AG08395 (cell line): ENCODE measurements at places on chromosomes 11 and 22.

DNA sequence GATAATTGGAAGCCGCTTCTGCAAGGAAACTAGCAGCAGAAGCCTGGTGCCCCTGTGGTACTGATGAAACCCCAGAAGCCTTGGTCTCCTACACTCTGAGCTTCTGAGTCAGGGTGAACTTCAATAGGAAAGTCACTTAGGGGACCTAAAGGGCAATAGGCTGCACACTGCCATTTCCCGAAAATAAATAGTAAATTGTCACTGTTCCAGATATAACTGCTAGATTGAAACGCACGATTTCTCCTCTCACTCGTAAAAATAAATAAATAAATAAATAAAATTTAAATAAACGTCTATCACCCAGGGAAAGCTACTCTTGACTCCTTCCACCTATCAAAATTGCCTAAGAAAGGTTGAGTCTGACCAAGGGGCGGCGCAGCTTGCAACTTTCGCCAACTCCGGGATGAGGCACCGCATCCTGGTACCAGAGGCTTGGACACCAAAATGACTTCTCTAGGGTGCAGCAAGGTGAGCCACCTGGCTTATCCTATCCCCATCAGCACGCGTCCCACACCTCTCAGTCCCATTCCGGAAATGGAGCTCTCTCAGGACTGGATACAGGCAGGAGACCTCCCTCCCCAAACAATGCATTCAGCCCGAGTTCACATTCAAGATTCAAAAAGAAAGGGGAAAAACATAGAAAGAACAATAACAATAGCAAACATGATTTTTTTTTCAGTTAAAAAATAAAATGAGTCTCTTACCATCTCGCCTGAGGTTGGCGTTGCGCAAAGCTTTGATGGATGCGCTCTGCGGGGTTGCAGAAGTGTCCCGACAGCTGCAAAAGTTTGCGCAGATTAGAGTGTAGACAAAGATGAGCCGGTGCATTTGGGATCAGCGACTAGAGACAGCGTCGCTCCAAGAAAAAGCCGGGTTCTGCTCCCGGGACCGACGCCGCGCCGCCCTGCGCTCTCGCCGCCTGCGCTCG lies 583 bp downstream of the PDGFD start:
- no peak for DNase-seq

DNA sequence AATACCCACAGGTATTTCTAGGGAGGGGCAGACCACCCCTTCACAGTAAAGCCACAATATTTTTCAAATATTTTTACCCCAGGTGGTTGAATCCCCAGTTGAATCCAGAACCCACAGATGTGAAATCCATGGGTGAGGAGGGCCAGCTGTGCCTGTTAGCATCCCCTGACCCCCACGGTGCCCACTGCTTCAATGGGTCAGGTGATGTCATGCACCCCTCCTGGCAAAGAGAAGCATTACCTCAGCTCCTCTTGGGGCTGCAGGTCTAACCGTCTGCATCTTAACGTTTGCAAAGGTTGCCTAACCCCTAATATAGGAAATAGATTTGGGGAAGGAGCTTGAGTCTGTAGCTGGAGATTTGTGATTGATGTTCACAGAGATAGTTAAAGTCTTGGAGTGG lies 24.7 kb upstream of the IL17RA start:
- DNase-seq: no peak

DNA sequence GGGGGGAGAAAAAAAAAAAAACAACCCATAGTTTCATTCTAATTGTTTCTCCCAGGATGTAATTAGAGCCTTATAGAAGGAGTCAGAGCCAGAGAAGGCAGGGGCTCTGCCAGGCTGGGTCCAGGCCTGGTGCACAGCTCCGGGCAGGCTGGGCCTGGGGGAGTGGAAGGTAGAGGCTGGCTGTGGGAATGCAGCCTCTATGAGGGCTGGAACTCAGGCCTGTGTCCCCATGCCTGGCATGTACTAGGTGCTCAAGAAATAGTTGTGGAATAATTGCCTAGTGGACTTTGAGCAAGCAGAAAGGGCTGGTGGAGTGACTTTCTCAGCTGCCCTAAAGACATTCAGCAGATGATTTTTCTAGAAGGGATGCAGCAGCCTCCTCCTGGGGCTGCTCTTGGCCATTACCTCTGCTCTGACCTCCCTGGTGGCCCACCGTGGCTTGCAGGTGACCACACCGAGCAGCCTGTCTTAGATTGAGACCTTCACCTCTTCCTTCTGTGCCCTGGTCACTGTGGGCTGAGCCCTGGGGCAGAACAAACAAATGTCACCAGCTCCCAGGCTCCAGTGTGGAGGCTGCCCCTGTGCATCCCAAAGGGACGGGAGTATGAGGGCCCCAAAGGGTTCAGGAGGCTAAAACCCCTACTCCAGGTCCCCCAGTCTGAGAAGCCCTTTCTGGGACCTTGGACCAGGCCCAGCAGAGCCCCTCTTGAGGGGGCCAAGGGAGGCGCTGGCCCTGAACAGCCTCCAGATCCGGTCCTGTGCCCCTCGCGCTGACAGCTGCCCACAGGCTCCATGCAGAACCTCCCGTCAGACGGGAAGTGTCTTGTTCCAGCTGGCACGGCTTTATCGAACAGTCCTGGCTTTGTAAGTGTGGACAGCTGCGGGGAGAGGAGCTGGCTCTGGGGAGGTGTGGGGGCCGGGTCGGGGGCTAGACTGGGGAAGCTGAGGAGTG lies 18.8 kb downstream of the MYEOV start:
- no peak for DNase-seq

GRCh38 chr11:31114442-31114841 lies 255.1 kb downstream of the DCDC1 start:
- no peak for DNase-seq

DNA sequence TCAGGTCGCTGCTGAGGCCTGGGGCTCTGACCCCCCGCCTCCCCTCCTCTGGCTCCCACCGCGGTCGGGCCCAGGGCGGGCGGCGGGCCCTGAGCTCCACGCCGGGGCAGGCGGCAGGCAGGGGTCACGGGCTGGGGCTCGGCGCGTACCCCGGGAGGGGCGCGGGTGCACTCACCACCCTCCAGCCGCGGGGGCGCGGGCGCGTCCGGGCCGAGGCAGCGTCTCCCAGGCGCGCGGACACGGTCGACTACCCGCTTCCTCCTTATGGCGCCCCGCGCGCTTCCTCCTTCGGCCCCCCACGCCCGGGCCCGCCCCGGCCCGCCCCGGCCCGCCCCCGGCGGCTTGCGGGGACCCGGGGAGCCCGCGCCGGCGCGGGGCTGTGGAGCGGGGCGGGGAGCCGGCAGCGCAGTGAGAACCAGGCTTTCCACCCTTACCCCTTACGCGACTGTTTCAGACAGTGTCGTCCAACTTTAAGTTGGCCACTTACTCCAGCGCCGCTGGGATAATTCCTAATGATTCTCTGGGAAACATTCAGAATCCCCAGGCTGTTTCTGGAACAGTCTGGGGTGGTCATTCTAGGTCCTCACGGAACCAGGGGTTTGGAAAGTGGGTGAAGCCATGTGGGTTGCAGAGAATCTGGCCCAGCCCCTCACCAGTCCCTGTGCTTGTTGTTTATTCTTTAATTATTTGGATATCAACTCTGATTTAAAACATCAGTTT lies at the start of gene BID:
Gene BID, minus strand, starts transcription at position 264 of the 720 bp plus-strand sequence. CDS start 24,353 bp downstream, outside the sequence.
- DNase-seq: peak; percentile 58

GRCh38 chr11:121566279-121567168 lies 113.8 kb upstream of the SORL1-AS1 start:
- no peak for DNase-seq

GRCh38 chr22:38309614-38310517 lies 7.4 kb downstream of the CSNK1E start:
- DNase-seq: no peak

GRCh38 chr11:8707541-8708191 lies 25.1 kb downstream of the RPL27A start:
- no peak for DNase-seq

DNA sequence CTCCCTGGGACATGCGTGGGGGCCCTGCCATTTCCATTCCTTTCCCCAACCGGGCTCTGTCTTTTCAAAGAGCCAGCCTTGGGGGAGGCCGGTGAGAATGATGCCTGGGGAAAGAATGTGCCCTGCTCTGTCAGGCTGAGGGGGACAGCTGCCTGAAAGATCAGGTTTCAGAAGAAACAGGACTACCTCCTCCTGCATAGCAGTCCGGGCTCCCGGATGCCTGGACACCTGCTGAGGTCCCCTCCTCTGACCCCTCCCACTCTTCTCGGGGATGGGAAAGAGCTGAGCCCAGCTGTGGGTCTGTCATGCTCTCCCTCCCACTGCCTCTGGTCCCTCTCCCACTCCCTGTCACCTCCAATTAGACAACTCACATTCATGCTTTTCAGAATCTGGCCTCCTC lies 41.8 kb upstream of the CDON start:
- DNase-seq: no peak

GRCh38 chr11:117107701-117108590 lies 9.7 kb upstream of the SIK3 start:
- DNase-seq: peak; percentile 31
